ENCODE measurements at places on chromosomes 11 and 22. TPM values are rescaled to one million over a fixed set of nuclear protein-coding genes. Genes with fewer than 3 reads are reported as not detected.

The CCDC116 gene
- polyA plus RNA-seq, result 0.62 TPM

The APOL4 gene
- polyA plus RNA-seq, result 6.4 TPM

DNA sequence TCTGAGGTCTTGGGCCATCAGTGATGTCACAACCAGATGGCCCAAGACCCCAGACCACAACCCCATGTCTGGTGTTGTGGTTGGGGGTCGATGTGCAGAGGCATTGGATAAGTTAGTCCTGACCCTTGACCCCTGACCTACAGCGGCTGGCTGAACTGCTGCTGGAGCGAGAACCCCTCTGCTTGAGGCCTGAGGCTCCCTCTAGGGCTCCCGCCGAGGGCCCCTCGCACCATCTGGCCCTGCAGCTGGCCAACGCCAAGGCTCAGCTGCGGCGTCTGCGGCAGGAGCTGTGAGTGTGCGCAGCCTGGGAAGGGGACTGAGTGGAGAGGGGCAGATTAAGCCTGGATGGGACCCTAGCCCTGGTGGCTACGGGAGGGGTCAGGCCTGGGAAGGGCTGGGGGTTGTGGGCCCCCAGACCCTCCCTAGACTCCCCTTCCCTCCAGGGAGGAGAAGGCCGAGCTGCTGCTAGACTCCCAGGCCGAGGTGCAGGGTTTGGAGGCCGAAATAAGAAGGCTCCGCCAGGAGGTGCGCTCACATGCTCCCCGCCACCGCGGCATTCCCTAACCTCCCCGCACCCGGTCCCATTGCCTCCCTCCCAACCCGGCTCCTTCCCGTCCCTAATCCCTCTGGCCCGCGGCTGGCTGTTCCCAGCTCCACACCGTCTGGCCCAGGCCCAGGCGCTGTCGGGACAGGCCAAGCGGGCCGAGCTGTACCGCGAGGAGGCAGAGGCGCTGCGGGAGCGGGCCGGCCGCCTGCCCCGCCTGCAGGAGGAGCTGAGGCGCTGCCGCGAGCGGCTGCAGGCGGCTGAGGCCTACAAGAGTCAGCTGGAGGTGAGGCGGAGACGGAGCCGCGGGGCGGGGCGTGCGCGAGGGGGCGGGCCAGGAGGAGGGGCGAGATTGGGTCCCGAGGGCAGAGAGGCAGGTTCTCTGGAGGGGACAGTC, 2.1 kb downstream of the CCDC88B start:
- DNase-seq, result no peak

DNA sequence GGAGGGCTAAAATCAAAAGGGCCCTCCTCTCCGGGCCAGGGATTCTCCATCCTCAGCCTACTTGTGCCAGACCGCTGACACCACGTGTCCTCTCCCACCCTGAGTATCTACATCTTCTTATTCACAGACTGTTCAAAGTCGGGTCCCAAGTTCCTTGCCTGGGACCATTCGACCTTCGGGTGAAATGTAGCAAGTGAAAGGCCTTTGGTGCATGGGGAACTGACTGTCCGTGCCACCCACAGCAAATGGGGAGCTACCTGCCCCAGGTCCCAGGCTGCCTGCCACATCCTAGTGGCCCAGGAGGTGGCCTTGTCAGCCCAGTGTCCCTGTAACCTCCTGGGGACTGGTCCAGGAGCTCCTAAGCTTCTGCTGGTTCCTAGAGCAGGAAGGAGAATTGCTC, 67.3 kb downstream of the RTL6 start:
- DNase-seq, result no peak

- no peak for DNase-seq
Measured at GRCh38 chr11:55697817-55698216, 35.8 kb downstream of the OR4C6 start.

Data from left renal cortex interstitium (tissue), 4 donors.